ENCODE measurements at places on chromosomes 2 and 18.

GRCh38 chr2:63569740-63570139, 18.5 kb downstream of the WDPCP start:
- no peak for DNase-seq

DNA sequence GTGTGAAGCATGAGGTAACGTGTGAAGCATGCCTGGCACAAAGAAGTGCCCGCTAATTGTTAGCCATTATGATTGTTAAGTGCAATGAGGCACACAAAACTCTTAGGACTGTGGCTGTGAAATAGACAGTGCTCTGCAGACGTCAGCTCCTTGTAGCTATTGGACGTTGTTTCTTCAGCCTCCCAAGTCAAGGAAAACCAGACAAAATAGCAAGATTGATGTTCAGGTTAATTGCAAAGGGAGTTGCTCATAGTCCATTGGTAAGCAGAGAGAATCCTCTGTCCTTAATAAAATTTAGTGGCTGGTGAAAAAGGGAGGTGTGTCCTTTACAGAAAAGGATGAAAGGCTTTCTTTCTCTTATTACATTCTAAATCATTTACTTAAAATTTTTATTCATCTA, 54.6 kb upstream of the MBP start:
- no peak for DNase-seq

- DNase-seq = no peak
These were observed 58.1 kb upstream of the SDC1 start for GRCh38 chr2:20282916-20283592.

GRCh38 chr2:240287011-240287410, 146.6 kb upstream of the OTOS start:
- no peak for DNase-seq

DNA sequence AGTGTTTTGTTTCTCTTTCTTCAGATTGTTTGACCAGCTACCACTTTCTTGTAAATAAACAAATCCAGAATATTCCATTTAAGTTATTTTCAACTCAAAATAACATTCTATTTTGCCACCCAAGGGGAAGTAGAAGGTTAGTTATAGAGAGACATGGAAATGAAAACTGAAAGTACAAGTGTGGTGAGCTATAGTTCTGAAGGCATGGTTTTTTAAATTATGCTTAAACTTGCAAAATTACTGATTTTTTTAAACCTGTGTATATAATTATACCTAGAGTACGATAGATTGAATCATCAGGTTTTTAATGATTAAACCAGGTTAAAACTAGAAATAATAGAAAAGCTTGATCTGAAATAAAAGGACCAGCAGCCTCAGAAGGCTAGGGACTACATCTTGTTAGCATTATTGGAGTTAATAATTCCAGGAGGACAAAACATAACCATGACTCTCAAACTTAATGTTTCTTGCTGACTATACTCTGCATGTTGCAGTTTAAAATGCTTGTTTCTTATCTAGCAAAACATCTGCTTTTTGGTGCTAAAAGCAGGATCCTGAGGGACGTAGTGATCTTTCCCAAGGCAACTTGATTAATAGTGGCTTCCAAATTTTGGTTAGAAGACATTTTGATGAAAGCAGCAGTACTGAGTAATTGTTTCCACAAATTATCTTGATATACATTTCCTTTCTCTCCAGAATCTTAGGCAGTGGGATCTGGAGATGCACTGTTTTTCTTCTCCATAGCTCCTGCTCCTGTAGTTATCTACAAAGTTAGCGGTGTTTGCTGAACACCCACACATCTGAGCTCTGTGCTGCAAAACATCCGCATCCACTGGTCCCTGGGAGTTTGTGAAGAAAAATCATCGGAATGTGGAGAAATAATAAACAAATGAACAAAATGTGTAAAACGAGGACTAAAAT, 327.2 kb upstream of the PKDCC start:
- no peak for DNase-seq

DNA sequence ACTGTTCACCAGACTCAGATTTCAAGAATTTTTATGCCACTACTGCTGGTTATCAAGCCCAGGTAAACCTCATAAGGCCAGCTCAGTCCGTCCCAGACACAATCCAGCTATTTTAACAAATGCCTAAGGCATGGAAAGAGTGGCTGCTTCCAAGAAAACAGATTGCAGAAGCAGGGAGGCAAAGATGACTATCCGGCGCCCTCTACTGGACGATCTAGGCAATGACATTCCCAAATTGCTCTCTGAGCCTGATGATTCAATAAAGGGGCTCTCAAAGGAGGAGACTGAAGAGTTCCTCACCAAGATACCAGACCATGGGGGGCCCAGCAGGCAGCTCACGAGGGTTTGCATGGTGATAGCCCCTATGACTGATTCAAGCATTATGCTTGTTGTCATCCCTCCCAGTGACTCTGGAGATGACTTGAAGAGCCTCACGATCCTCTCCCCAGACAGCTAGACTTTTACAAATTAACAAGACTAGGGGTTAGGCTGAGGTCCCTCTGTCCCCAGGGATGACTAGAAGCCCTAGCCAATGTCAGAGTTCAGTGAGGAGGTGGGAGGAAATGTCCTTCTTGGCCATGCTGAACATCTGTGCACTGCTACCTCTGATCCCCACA, 25.0 kb downstream of the SERPINB8 start:
- peak; percentile 22 for DNase-seq

- DNase-seq = no peak
These were observed 1154.8 kb upstream of the ZEB2 start for GRCh38 chr2:145674705-145675104.

GRCh38 chr2:105929516-105929915, 184.8 kb downstream of the NCK2 start:
- peak; percentile 25 for DNase-seq

- no peak for DNase-seq
These were observed 233.4 kb upstream of the SIX3 start for GRCh38 chr2:44707945-44708660.

- no peak for DNase-seq
These were observed 262.8 kb downstream of the PTH2R start for GRCh38 chr2:208669394-208669793.
